ENCODE measurements at places on chromosomes 2 and 18. TPM values are rescaled to one million over a fixed set of nuclear protein-coding genes. Genes with fewer than 3 reads are reported as not detected.

The SPP2 gene
- not detected for polyA plus RNA-seq

The PDE1A gene
- polyA plus RNA-seq = 4.0 TPM

The NAT8 gene
- 1.2 TPM for polyA plus RNA-seq

The TIMM21 gene
- 18.2 TPM for polyA plus RNA-seq

The ATAD2B gene
- polyA plus RNA-seq = 5.9 TPM
